Fibroblast of skin of left quadriceps (primary cell): ENCODE measurements at places on chromosomes 4 and X.

DNA sequence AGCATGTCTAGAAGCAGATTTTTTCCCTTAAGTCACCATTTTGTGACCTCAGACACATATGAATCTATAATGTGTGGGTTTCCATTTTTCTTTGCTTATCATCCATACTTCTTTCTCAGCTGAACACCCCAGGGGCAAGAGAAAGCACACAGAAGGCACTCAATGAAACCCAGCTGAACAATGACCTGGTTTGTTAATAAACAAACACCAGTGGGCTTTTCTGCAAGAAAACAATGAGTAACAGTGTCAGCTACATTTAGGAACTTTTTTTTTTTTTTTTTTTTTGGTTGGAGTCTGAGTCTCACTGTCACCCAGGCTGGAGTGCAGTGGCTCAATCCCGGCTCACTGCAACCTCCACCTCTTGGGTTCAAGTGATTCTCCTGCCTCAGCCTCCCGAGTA, 40.7 kb upstream of the KLF3 start:
- no peak for DNase-seq

DNA sequence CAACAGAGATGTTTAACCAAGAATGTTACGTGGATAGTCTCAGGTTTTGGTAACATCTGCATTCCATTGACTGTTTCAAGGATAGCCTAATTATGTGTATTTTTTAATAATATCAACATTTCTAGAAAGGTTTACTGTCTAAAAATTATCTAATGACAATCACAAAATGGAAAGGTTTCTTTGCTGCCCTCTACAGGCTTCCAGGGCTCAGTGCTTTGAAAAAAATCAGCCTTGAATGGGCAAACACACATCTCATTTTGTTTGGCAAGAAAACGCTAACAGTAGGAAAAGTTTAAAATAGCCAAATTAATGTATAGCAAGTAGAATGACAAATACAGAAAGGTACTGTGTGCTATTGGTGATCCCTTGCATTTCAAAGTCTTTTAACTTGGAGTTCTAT, 223.4 kb upstream of the PRPS2 start:
- DNase-seq = no peak

DNA sequence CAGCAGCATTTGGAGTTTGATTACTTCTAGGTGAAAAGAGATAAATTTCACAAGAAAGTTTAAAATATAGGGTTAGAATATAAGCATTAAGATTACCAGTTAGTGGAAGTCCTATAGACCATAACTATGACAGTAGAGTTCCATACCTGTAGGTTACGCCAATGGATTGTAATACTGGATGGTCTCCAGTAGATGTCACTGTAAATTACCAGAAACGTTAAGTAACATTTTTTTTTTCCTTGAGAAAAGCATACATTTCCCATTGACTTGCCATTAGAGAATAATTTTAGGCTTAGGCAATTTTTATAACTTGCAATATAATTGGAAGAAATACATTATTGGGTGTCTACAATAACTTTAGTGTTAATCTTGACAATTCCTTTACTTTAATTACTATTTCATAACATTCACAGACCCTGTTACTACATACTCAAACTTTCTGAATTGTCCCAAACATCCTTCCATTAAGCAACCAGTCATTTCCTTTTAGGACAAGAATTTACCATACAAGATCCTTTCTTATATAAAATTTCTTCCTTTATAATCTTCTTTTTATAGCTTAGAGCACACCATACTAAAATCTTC, 304.1 kb upstream of the TECRL start:
- no peak for DNase-seq

GRCh38 chr4:124060261-124060918, 652.1 kb downstream of the ANKRD50 start:
- peak; percentile 26 for DNase-seq

GRCh38 chr4:113844369-113844768, 82.8 kb upstream of the CAMK2D start:
- DNase-seq = no peak

GRCh38 chr4:156322592-156322991, 368.9 kb upstream of the CTSO start:
- peak; percentile 78 for DNase-seq

- no peak for DNase-seq
Observed at GRCh38 chrX:25721564-25721963, 416.6 kb upstream of the MAGEB18 start.
